ENCODE measurements at places on chromosomes 6 and 20. TPM values are rescaled to one million over a fixed set of nuclear protein-coding genes. Genes with fewer than 3 reads are reported as not detected.

Gene CYP39A1
- total RNA-seq = not detected

Gene ESR1
- not detected for total RNA-seq

Gene LYRM4
- total RNA-seq = 31.0 TPM

Gene ZNF311
- total RNA-seq = 0.14 TPM

Gene ZSCAN26
- 7.3 TPM for total RNA-seq

Gene SAPCD1
- total RNA-seq = 3.7 TPM

Gene RSPO3
- 86.4 TPM for total RNA-seq

Gene SLC22A7
- not detected for total RNA-seq

Gene CTAGE9
- not detected for total RNA-seq

Gene TOMM6
- 317 TPM for total RNA-seq

Gene LAMA2
- total RNA-seq = 0.73 TPM

Gene NSFL1C
- 136 TPM for total RNA-seq

Gene MRPS26
- total RNA-seq = 116 TPM

Gene SLC4A11
- 7.8 TPM for total RNA-seq

Gene LY6G6C
- not detected for total RNA-seq

Gene ARHGAP40
- total RNA-seq = not detected

Gene PGC
- not detected for total RNA-seq

Gene MCCD1
- not detected for total RNA-seq

Gene NKAIN2
- total RNA-seq = not detected

Gene MTO1
- total RNA-seq = 10.9 TPM

Gene PI16
- not detected for total RNA-seq

Gene PCSK2
- not detected for total RNA-seq

Gene OXT
- not detected for total RNA-seq

Gene ULBP3
- 3.7 TPM for total RNA-seq

Gene MOXD1
- 1.6 TPM for total RNA-seq

Gene SNAP25
- 19.7 TPM for total RNA-seq

Gene FGD2
- total RNA-seq = not detected

Gene TGIF2
- 3.6 TPM for total RNA-seq

Gene ID4
- total RNA-seq = 1.6 TPM

Gene MUC22
- not detected for total RNA-seq

Gene SOBP
- total RNA-seq = 1.1 TPM

Gene ZNF318
- 3.6 TPM for total RNA-seq

Gene BTNL2
- total RNA-seq = not detected

Gene BPIFB1
- not detected for total RNA-seq

Gene FAM209B
- 0.56 TPM for total RNA-seq

Gene HLA-DQA2
- total RNA-seq = not detected

Gene WFDC5
- not detected for total RNA-seq

Gene F13A1
- not detected for total RNA-seq

Gene MLIP
- total RNA-seq = not detected

Gene SGK1
- total RNA-seq = 37.1 TPM

Gene CGA
- 0.29 TPM for total RNA-seq

Gene OLIG3
- not detected for total RNA-seq

Gene GJA10
- total RNA-seq = not detected

Gene WFDC10B
- not detected for total RNA-seq

Gene RSPH4A
- 0.39 TPM for total RNA-seq

Gene TUBB1
- total RNA-seq = not detected

Gene EYA2
- 3.0 TPM for total RNA-seq

Gene AVP
- total RNA-seq = not detected

Gene RNF217
- 9.5 TPM for total RNA-seq

Gene IL17F
- not detected for total RNA-seq

Gene SAMD3
- total RNA-seq = not detected

Gene VWA7
- 1.7 TPM for total RNA-seq

Gene TFAP2D
- total RNA-seq = not detected

Gene ACTL10
- total RNA-seq = not detected
